ENCODE measurements at places on chromosomes 1 and 21.

- DNase-seq, result no peak
Measured at GRCh38 chr1:39270368-39270767, 65.9 kb downstream of the MACF1 start.

GRCh38 chr1:4424766-4425165 lies 229.6 kb upstream of the AJAP1 start:
- DNase-seq, result no peak

- peak; percentile 53 for DNase-seq
Measured at GRCh38 chr21:33109574-33110339, 39.8 kb downstream of the OLIG1 start.

DNA sequence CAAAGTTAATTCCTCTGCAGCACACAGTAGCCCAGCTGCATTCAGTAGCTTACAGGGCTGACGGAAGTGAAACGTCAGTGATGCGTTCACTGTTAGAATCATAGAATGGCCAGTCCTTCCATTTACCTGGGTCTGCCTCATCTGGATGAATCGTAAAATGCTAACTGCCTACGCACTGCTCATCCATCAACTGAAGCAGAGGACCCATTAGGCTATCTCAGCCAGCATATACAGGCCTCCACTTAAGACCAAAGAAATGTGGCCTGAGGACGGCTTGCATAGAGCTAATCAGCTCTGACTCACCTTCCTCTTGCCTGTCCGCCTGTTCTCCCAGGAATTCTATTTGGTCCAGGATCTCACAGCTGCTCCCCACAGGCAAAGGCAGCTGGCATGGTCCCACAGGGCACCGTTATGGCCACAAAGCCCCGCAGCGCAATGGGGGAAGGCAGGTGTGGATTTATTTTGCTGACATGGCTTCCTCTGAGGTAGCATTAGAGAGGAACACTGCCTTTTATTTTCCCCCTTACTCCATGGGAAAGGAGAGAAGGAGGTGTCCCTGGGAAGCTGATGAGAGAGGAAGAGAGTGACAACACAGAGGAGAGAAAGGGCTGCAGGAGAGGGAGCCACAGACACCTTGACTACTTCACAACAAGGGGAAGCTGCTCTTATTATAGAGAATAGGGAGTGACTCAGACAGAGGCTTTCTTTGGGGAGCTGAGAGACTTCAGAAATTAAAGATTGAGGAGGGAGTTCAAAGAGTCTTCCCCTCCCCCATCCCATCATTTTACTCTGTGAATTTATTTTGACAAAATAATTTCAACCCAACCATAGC lies 177.6 kb downstream of the HHIPL2 start:
- no peak for DNase-seq

- DNase-seq, result no peak
Measured at GRCh38 chr1:94736073-94736472, 84.1 kb upstream of the SLC44A3 start.

DNA sequence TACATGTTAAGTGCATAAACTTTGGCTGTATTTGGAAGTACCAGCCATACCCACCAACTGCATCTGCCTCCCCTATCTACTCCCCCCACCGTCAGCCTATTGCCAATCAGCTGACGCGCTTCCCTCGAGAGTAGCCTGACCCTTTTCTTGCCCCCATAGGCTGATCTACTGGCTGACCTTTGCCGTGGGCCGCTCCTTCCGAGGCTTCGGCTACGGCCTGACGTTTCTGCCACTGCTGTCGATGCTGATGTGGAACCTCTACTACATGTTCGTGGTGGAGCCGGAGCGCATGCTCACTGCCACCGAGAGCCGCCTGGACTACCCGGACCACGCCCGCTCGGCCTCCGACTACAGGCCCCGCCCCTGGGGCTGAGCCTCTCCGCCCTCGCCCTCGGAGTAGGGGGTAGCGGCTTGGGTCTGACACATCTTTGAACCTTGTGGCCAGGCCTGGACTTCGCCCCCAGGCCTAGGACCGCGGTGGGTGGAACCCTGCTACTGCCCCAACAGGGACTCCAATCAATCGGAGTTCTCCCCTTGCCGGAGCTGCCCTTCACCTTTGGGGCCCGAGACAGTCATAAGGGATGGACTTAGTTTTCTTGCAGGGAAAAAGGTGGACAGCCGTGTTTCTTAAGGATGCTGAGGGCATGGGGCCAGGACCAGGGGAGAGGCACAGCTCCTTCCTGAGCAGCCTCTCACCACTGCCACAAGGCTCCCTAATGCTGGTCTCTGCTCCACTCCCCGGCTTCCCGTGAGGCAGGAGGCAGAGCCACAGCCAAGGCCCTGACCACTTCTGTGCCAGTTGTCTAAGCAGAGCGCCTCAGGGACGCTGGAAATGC lies 4.0 kb downstream of the GLMP start:
- DNase-seq, result no peak

GRCh38 chr1:67977756-67978155 lies 72.7 kb downstream of the DIRAS3 start:
- DNase-seq, result no peak

DNA sequence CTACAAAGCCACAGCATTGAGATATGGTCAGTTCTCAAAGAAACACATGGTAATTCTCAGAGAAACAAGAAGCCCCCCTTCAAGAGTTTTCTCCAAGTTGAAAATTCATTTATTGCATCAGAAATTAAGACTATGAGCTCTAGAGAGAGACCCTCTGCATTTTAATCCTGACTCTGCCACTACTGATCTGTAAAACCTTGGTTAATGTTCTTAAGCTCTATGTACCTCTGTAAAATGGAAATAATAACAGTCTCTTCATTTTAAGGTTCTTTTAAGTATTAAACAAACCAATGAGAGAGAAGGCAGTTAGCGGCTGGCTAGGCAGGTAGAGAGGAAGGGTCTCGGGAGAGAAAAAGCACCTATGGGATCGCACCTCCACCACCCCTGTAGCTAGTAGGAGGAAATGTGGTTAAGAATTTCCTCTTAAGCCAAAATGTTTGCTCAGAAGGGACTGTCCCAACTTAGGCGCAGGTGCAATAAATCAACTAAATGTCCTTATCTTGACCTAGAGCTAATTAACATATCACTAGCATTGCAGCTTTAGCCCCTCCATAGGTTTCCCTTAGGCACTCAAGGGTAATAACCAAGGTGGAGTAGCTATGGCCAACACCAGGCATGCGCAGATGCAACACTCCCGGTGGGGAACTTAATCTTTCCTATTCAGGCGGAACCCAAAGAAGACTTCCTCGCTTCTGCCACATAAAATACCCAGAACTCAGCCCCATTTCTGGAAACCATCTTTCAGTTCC lies 1685.4 kb downstream of the MRPL39 start:
- DNase-seq, result no peak

DNA sequence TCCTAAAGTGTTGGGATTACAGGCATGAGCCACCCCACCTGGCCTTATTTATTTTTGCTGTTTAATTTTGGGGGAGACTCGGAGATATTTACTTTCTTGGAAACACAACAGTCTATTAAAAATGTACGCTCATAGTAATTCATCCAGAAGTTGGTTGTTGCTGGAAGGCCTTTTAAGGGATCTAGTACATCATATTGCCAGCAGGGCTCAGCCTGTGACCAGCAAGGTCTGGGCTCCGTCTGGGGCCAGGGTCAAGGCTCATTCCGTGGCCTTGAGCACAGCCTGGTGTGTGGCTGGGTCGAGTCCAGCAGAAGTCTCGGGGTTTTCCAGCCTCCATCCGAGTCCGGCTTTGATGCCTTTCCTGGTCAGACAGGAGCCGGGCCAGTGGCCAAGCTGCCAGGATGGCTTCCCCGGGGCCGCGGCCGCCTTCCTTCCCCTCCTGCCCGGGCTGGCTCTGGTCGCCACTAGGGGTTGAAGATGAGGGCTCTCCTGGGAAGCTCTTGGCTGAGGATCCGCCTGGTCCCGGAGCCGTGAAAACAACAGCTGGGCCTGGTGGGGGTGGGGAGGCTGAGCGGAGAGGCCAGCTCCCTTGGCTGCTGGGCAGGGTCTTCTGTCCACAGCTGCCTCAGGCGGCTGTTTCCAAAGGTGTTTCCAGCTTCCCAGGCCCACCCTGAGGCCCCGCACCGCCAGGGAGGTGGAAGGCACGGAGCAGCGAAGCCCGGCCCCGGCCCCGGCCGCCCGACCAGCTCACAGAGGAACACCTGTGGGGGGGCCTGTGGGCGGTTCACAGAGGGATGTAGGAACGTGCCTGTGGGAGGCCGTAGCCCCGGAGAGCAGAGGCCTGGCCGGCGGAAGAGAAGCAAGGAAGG lies 5.1 kb upstream of the VWA1 start:
- DNase-seq, result no peak

- DNase-seq, result no peak
Measured at GRCh38 chr1:208778417-208778816, 534.2 kb upstream of the PLXNA2 start.

- no peak for DNase-seq
Measured at GRCh38 chr1:167298325-167298724, 77.6 kb downstream of the POU2F1 start.

DNA sequence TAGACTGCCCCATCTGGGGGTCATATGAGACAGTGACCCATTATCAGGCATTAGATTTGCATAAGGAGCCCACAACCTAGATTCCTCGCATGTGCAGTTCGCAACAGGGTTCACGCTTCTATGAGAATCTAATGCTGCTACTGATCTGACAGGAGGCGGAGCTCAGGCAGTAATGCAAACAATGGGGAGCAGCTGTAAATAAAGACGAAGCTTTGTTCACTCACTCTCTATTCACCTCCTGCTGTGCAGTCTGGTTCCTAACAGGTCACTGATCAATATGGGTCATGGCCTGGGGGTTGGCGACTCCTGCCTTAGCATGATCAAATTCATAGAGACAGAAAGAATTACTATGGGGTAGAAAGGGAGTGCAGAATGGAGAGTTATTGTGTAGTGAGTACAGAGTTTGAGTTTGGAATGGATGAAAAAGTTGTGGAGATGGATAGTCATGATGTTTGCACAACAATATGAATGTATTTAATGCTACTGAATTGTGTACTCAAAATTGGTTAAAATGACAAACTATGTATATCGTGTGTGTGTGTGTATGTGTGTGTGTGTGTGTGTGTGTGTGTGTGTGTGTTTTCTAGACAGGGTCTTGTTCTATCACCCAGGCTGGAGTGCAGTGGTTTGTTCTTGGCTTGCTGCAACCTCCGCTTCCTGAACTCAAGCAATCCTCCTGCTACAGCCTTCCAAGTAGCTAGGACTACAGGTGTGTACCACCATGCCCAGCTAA lies 42.2 kb downstream of the BTF3L4 start:
- DNase-seq, result no peak

GRCh38 chr1:241998412-241998921 lies 431 bp downstream of the MAP1LC3C start:
- no peak for DNase-seq

DNA sequence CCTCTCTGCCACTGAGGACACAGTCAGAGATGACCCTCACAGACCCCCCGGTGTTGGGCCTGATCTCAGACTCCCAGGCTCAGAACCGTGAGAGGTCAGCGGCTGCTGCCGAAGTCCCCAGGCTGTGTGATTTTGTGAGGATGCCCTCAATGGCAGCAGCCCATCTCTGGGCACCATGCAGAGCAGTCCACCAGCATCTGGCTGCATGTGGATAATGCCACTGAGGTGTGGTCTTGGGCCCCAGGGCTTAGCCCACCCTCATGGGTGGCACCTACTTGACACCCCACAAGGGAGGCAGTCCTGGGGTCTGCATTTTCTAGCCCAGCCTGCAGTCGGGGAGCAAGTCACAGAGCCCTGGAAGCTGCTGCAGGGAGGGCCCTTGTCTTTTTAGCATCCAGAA lies 5.5 kb upstream of the ACTRT2 start:
- no peak for DNase-seq

GRCh38 chr1:157992833-157993146 lies 655 bp upstream of the KIRREL1 start:
- DNase-seq, result no peak

- no peak for DNase-seq
Measured at GRCh38 chr1:7403265-7404045, 367.6 kb upstream of the VAMP3 start.

- no peak for DNase-seq
Measured at GRCh38 chr1:236615399-236616148, 11.3 kb upstream of the HEATR1 start.

- no peak for DNase-seq
Measured at GRCh38 chr1:111967067-111967690, 22.3 kb downstream of the KCND3 start.

GRCh38 chr1:9302745-9303524 lies 10.2 kb downstream of the SPSB1 start:
- DNase-seq, result no peak

DNA sequence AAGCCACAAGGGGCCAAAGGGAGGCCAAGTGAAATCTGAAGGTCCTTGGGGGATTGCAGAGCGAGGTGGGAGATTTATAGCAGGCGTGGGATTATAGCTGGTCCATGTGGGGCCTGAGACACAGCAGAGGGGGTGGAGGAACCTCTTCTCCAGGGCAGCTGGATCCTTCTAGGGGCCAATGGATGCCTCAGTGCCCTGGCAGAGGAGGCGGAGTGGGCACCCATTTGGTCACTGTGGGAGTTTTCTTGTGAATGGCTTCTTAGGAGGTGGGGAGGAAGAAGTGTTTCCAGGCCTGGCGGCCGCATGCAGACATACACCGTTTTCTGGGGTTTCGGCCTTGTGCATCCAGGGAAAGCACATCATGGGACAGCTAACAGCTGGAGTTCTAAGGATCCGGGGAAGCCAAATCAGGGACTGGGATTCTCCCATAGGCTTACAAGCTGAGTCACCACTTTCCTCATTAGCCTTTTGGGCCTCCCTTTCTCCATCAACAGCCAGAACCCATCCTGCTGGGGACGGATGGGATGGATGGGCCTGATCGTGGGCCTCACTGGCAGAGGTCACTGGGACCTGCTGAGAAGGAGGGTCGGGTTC lies 76.5 kb downstream of the RHOU start:
- DNase-seq, result no peak

DNA sequence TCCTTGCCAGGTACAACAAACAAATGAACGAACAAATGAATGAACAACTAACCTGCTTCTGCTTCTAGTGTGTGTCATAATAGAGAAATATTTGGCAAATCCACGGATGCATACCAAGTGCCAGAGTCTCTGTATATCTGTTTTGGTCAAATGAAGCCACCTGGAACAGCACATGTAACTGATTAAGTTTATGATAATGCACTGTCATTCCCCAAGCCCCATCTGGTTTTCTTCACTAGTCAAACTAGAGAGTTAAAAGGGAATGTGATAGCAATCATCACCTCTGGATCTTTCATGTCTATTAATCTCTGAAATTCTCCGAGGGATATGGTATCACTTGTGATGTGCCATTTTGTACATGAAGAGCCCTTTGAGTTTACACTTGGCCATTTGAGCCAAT lies 21.0 kb upstream of the SCAF4 start:
- DNase-seq, result no peak

GRCh38 chr1:174217787-174218574 lies 58.7 kb downstream of the RABGAP1L start:
- peak; percentile 54 for DNase-seq

GRCh38 chr1:147840909-147841308 lies 61.7 kb upstream of the GJA8 start:
- no peak for DNase-seq

DNA sequence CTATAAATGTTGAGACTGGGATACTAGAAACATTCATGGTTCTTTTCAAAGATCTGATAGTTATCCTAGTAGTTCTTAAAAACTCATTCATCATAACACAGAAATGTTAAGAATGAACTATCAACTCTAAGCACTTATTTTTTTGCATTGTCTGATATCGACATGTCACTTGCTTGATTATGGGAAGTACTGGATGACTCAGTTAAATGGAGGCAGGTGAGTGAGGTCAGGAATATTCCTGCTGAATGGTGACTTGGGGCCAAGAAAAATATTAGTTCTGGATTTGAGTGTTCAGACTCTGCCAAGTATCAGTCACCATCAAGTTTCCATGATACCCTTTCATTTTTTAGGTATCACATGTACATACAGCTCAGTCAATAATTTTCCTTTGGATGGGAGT lies 63.6 kb downstream of the NEK7 start:
- no peak for DNase-seq
